ENCODE measurements at places on chromosomes 5 and 9.

- peak; percentile 41 for DNase-seq
Measured at GRCh38 chr9:128494108-128494745, 10.3 kb upstream of the GLE1 start.

GRCh38 chr5:179193746-179194145 lies 133.6 kb downstream of the ZNF354C start:
- no peak for DNase-seq

DNA sequence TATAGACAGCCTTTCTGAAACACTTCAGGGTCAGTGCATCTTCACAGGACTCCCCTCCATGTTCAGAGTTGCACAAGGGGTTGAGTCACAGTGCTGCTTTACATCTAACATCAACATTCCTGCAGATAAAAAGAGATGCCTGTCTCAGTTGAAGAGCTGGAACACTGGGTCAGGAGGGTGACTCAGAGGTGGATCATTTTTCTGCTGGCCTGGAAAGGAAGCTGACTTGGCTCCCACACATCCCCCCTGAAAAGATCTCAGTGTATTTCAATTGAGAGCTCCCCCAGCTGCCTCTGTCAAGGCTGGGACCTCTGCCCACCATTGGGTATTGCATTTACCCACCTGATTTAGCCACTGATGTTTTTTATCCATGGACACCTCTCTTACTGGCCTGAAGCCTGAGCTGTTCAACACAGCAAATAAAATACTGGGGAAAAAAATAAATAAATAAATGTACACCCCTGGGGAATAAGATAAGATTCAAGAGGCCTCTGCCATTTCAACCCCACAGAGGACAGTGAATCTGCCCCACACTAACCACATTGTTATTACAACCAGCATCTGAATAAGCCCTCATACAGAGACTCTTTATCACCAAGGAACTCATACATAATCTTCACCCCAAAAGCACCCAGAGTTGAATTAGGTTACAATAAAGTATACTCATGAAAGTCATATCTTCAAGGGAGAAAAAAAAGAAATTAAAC lies 716.4 kb downstream of the SEMA5A start:
- DNase-seq = no peak

DNA sequence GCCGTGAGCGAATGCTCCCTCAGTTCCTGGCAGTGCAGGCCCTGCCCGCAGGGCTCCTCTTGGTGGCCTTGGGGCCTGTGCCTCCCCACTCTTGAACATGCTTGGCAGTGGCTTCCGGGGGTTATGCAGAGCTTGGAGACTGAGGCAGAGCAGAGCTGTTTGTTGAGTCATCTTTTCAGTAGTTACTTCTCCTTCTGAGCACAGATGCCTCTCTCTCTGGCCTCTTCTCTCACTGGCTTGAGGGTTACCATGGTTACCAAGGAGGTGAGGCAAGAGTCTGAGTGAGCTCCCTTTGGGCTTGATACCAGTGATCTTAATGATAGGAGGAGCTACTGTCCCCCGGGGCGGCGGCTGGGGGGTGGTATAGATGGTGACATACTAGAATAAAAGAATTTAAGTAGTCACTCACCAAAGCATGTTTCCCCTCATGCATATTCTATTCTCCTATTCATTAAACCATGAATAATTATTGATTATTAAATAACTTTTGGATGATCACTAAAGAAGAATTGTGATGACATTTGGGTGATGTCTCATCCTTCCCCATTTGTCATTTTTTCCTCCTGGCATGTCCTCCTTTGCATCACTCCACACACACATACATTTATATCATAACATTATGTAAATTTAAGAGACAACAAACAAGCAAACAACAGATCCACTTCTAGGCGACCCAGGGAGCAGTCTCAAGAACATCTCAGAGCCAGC lies 111.1 kb downstream of the ARHGAP26 start:
- DNase-seq = no peak

- peak; percentile 36 for DNase-seq
Measured at GRCh38 chr5:39352951-39353350, 11.3 kb downstream of the C9 start.

DNA sequence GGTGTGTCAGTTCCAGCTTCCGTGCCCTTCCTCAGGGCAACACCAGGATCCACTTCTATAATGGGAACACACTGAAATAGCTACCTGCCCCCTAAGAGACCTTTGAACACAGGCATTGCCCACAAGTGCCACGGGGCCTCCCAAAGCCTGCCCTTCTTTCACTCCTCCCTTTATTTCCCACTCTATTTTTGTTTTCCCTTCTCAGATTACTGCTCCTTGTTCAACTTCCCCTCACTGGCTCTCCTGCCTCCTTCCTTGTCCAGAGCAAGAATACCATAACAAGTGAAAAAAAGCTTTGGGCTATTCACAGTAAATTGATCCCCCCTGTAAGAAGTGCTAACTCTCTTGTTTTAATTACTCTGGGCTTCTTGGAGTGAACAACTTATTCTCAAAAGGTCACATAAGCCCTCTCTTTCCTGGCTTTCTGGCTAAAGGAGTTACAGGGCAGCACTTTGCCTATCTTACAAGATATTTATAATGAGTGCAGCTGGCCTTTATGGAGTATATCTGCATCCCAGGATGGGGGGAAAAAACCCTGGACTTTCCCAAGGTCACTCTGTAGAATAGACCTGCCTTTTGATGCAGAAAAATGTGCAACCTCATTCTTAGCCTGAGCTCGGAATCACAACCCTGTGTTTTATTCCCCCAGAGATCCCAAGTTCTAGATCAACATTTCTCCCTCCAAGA lies 11.3 kb downstream of the CTXN3 start:
- DNase-seq = no peak

DNA sequence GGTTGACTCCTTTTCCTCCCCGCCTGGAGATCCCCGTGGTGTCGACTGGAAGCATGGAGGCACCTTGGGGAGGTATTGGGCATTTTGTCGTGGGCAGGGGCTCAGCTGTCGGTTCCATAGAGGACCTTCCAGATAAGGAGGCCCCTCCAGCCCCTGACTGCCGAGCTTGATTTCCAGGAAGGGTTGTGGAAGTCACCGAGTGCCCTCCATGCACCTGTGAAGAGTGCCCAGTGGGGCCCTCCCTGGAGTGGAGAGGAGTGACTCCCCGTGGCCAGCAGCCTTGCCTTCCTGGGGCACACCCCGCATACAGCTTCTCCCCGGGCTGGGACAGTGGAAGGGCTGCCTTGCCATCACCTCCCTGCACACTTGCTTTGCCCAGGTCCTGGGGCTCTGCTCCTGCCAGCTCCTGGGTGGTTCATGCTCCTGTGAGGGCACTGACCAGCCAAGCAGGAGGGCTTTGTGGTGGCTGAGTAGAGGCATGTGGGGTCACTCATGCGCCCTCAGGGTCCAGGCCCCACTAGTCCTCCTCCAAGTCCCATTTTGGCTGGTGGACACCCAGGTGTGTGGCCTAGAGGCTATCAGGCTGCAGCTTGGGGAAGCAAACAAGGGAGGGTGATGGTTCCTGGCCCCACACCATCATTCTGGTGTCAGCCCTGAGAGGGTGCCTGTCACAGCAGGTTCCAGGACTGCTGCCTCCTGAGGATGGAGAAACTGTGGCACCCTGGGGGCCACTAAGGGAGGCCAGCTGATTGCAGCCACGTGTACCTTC lies 133.0 kb downstream of the WNK2 start:
- no peak for DNase-seq

- no peak for DNase-seq
Measured at GRCh38 chr5:144582066-144582465, 411.4 kb downstream of the KCTD16 start.

GRCh38 chr5:121174351-121174750 lies 677.3 kb upstream of the FTMT start:
- DNase-seq = no peak

DNA sequence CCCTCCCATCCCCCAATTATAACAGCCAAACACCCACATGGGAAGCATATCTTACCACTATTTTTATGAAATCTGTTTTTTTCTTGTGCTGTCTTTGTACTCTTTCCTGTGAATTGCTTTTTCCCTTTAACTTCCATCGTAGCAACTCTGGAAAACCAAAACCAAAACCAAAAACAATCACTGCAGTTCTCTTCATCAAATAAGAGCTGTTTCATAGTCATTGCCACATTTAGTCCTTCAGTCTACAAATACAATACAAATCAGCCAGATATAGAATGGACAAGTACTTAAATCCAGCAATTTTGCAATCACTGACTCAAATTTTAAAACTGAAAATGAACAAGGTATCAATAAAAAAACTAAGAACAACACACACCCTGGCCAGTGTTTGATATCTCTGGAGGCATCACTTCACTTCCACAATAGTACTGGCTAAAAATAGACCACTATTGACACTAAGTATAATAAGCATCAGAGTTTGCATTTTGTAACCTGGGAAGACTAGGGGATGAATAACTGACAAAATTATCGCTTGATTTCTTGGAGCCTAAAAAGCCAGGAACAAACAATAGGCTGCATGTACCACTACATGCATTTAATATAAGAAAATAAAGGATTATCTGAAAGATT lies 5.4 kb downstream of the PUM3 start:
- DNase-seq = peak; percentile 10

- no peak for DNase-seq
Measured at GRCh38 chr9:133961226-133962165, 30.6 kb downstream of the VAV2 start.

GRCh38 chr9:87269296-87270176 lies 228.1 kb upstream of the DAPK1 start:
- no peak for DNase-seq

GRCh38 chr9:18569941-18570630 lies 96.1 kb downstream of the ADAMTSL1 start:
- no peak for DNase-seq

- DNase-seq = no peak
Measured at GRCh38 chr9:26833792-26834191, 58.8 kb downstream of the CAAP1 start.

DNA sequence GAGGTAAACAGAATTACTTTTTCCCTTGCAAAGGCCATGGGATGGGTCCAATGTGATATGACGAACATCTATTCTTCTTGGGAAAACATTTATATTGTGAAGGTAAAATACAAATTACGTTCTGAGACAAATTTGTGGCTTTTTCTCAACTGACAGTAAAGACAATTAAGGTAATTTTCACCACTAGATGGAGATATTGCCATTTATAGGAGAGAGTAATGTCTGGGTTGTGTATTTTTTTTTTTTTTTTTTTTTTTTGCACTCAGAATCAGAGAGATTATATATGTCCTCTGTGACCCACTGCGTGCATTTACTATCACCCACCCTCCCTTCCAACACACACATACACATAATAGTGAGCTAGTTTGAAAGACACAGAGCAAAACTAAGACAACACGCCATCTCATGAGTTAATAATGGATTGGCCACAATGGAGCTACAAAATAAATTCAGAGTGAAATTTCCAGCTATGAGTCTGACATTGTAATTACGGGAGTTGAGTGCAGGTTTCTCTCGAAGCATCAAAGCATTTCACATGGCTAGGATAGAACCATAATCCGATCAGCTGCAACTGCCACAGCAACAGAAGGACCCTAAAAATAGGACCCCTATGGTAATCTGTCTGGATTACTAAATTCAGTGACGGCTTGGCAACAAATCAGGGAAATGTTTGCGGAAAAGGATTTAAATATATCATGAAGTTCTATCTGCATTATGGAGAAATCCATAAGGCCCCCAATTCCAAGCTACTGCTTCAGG lies 49.2 kb downstream of the ANXA1 start:
- DNase-seq = peak; percentile 30

GRCh38 chr5:113133211-113133975 lies 156.8 kb downstream of the DCP2 start:
- DNase-seq = no peak

- DNase-seq = no peak
Measured at GRCh38 chr5:17443333-17444130, 54.5 kb upstream of the TAF11L2 start.

DNA sequence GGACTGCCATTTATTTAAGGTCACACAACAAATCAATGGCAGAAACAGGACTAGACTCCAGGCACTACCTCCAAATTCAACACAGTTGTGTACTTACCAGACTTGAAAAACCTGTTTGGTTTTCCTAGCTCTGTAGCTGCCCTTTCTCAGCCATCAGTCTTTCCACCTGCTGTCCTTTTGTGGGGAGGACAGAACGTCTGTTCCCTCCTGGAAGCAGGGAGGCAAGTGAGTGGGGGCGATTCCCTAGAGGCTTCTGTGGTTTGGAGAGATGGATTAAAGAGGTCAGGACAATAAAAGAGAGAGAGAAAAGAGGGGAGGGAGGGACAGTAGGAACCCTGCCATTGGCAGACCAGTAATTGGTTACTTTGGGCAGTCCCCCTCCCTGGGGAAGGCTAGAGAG lies 14.7 kb downstream of the ASTN2 start:
- DNase-seq = no peak

DNA sequence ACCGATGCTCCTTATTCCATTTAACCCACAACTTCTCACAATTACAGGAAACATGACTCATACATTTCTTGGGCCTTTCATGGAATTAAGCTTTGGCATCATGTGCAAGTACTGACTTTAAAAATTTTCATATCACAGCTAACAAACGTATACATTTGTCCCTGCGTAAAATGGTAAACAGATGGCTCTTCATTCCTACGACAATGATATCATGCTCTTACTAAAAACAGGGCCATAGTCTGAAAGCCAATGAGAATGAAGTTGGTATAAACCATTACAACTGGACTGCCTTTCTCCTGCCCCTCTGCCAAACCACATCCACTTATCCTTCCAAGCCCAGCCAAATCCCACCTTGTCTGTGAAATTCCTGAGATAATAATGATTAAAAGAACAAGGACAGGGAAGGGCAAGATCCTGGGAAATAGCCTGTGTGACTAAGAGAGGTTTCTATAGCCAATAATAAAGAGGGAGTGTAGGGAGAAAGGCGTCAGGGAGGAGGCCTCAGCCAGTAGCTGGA lies 44.9 kb upstream of the ZNF366 start:
- no peak for DNase-seq

- DNase-seq = no peak
Measured at GRCh38 chr5:173664154-173664526, 47.7 kb upstream of the BOD1 start.

GRCh38 chr5:137681191-137681590 lies 54.7 kb downstream of the KLHL3 start:
- DNase-seq = no peak

GRCh38 chr9:109401169-109401989 lies 80.5 kb upstream of the EPB41L4B start:
- peak; percentile 34 for DNase-seq

- DNase-seq = no peak
Measured at GRCh38 chr5:95704150-95704549, 21.4 kb upstream of the SPATA9 start.
